ENCODE measurements at places on chromosomes 3 and 15.
A peak's percentile ranks its signal among the peaks of the same experiment; 100 is the strongest.

- DNase-seq, result no peak
Measured at GRCh38 chr15:100265641-100266035, 76.1 kb downstream of the ADAMTS17 start.

DNA sequence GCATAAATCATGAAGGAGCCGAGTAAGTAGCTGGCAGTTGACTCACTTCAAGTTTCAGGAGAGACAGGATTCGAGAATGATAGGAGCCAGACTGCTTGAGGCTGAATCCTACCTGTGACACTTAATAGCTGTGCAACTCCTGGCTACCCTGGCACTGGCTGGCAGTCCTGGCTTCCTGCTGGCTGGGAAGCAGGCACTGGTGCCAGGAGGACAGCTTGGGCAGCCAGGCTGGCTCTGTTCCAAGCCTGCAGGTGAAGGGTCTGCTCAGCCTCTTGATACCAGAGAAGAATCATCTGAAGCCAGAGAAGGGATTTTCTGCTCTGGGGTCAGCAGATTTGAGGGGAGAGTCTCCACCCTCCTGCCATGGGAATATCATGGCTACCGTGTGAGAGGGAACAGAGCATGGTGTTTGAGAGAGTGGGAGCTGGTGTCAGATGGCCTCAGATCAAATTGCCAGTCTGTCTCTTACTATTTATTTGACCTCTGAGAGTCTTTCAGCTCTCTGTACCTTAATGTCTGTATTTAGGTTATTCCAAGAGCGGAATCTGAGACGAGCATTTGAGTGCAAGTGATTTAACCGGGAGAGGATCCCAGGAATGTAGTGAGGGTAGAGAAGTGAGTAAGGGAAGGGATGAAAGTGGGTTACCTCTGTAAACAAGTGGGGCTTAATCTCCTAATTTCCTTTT is 4.4 kb upstream of the XIRP1 start:
- DNase-seq, result no peak

- peak; percentile 92 for DNase-seq
Measured at GRCh38 chr3:170355738-170356595, 1.5 kb upstream of the SKIL start.

- no peak for DNase-seq
Measured at GRCh38 chr3:73399106-73399505, 225.6 kb downstream of the PDZRN3 start.

DNA sequence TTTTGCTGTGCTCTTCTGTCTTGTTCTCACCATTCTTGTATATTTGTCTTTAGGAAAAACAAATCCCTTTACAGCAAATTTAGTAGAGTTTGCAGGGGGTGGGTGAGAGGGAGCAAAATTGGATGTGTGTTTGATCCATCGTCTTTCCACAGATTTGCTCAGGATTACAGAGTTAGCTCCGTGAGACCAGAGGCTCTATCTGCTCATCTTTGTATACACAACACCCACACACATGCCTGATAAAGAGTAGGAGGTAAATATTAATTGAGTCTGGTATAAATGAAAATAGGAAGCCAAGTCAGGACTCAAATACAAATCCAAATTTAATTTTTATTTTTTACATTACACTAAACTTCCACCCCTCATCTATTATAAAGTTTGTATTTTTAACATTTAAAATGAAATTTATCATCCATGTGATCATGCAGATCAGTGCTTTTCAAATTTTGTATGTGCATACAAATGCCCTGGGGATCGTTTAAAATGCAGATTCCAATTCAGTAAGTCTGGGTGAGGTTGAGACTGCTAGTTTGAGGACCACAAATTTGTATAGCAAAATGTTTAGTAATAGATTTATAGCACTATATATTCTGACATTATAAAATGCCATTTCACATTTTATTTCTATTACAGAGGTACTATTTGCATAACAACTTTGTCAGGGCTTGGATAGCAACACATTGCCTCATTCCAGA is 326.7 kb downstream of the LSAMP start:
- DNase-seq, result peak; percentile 31

GRCh38 chr3:48429960-48430707 is at the start of gene PLXNB1:
Gene PLXNB1 (minus strand): TSS chr3:48430086. CDS start chr3:48424611, 5,475 bp downstream.
- peak; percentile 76 for DNase-seq

DNA sequence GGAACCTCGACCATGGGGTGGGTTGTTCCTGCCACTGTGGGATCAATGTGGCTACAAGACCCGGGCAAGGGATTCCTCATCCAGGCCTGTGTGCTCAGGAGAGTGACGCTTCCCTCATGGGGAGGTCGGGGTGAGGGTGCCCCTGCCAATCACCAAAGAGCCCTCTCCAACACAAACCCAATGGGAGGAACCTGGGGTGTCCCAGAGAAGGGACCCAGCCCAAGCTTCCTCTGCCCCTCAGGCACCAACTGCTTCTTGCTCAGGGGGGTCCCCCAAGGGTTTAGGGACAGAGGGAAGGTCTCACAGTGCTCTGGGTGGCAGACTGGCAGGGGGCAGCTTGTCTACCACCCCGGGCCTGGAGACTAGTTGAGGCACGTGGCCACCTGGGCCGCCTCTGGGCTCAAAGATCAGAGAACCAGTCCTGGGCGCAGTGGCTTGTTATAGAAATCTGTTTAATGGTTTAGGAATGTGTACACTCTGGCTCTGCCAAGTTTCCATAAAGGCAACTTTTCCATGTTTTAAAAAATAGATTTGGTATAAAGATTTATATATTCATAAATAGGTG is 26.6 kb downstream of the GP9 start:
- DNase-seq, result no peak

- no peak for DNase-seq
Measured at GRCh38 chr15:89096664-89097063, 8.4 kb downstream of the ABHD2 start.

GRCh38 chr3:21781355-21781754 is 30.3 kb upstream of the ZNF385D start:
- no peak for DNase-seq

GRCh38 chr3:168865022-168865551 is 769.4 kb upstream of the GOLIM4 start:
- DNase-seq, result peak; percentile 43

DNA sequence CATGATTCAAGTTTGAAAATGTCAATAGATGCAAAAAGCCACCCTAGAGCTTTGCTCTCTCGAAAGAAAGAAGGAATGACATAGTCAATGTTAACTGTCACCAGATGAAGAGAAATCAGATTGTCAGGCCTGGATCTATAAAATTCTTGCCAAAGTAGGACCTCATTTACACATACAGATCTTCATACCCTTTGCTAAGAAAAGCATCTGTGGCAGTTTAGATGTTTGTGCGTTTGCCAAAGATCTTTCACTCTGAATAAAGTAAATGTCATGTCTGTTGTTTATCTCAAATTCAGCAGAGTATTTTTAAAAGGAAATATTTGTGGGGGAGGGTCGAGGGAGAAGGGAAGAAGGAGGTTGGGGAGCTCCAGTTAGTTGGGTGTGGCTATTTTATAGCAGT is 119.4 kb downstream of the FEZF2 start:
- DNase-seq, result no peak

GRCh38 chr3:153410517-153410916 is 248.5 kb downstream of the RAP2B start:
- no peak for DNase-seq

- no peak for DNase-seq
Measured at GRCh38 chr3:151084893-151085226, 604 bp upstream of the MED12L start.

DNA sequence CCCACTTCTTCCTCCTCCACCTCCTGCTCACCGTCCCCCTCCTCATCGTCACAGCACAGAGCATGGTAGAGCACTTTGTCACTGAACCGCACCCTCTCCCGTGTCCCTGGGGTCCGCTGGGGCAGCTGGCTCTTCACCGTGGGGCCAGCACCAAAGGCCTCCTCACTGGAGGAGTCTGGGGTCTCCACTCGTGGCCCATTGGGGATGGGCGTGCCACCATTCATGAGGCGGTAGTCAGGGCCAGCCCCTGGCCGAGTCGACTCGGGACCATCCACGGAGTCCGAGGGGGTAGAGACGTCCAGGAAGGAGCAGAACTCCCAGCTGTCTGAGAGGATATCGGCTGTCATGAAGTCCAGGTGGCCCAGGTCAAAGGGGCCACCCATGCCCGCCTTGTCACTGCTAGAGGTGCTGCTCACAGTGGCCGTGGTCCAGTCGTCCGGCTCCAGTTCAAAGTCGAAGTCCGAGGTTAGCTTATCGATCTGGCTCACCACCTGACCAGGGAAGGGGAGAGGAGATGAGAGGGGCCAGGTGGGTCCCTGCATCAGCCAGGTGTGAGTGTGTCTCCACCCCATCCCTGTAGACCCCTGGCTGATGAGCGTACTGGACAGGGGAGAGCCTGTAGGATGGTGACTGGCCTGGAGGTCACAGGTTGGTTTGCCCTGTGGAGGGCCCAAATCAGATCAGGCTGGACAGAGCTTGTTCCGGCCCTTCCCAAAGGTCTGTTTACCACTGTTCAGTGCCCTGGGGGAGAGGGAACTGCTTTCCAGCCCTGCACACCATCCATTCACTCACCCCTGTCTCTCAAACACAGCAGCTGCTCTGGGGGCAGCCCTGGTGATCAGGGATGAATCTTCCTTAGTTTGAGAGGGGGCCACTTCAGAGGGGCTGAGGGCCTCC is 12.8 kb downstream of the INSYN1 start:
- no peak for DNase-seq

DNA sequence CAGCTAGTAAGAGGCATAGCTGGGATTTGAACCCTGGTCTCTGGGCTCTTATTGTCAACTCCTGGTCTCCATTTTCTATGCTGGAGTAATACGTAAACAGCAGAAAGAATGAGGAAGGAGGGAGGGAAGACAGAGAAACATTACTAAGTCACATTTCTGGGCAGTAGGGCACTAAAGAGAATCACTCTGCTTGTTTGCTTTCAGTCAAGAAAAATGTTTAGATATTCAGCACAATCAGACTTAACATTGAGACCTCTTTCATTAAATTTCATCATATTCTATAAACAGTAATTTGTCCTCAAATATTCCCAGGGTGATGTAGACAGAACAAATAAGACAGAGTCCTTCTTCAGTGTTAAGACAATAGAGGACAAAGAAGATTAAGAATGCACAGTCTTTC is 67.7 kb upstream of the BNC1 start:
- no peak for DNase-seq

- no peak for DNase-seq
Measured at GRCh38 chr15:33200444-33200843, 5.9 kb upstream of the FMN1 start.

DNA sequence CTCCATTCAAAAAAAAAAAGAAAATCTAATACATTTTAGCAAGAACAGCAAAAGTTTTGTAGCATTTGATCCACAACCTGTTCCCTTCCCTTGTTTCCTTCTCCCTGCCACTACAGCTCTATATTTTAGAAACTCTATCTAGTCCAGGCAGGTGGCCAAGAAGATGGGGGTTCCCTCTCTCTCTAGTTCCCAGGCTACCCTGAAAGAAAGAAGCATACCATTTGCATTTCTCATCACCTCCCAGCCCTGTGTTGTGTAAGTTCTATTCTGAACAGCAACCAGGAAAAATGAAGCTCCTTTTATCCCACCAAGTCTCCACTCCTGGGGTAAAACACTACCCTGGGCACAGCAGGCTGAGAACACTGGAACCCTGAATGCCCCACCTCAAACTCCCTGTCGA is 100.0 kb downstream of the PCCB start:
- DNase-seq, result no peak

- no peak for DNase-seq
Measured at GRCh38 chr15:73925848-73926218, 429 bp upstream of the LOXL1 start.

GRCh38 chr3:160981217-160981938 is 123.8 kb downstream of the B3GALNT1 start:
- DNase-seq, result no peak

- DNase-seq, result no peak
Measured at GRCh38 chr3:13487403-13487802, 7.3 kb downstream of the HDAC11 start.

GRCh38 chr3:126197854-126198584 is 17.6 kb upstream of the ALDH1L1 start:
- peak; percentile 78 for DNase-seq

DNA sequence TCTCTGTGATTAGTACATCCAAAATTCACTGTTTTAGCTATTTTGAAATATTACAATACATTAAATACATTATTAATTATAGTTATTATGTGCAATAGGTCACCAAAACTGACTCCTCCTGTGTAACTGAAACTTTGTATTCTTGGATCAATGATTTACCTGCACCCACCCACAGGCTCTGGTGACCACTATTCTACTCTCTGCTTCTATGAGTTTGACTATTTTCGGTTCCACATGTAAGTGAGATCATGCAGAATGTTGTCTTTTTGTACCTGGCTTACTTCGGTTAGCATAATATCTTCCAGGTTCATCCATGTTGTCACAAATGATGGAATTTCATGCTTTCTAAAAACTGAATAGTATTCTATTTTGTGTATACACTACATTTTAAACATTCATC is 43.8 kb downstream of the SLC2A2 start:
- DNase-seq, result no peak

DNA sequence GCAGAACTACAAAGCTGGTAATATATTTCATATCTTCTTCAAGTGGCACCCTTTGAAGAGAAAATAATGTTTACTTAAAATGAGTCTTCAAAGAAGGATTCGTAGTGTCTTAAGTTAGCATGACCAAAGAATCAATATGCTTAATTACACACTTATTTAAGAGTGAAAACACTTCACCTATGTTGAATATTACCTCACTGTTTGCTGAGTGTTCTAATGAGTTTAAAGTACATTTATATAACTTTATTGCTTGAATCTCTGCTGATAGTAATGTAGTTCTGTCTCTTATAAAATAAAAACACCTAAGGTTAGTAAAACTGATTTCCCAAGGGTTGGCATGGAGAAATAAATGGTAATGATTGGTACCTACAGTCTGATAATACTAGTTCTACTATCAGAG is 143.3 kb upstream of the SLC2A2 start:
- no peak for DNase-seq

DNA sequence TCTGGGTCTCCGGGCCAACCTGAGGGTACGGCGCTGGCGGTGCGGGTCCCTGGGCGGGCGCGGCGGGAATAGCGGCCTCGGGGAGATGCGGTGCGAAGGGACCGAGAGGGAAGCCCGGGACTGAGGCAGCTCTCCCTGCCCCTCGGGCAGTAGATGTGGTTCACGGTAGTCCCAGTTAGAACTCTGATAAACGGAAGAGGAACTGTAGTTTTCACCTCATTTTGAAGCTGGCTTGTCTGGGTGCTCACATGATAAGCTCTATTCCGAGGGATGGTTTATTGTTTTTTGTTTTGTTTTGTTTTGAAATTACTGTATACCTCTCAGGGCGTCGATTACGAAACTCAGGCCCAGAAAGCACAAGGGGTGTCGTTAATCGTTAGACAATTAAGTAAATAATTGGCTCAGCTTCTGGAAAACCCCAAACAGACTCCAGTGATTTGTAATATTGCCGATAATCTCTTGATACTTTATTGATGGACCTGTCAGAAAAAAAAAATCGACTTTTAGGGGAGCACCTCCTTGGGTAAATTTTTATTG is 413 bp downstream of the NUSAP1 start:
- peak; percentile 89 for DNase-seq

All from NCI-H82 (cell line).